Activated T-cell treated with anti-CD3 and anti-CD28 coated beads for 4 hours (primary cell): ENCODE measurements at places on chromosomes 7 and 10.

GRCh38 chr10:43229208-43230061 lies 37.4 kb downstream of the RASGEF1A start:
- peak; percentile 21 for DNase-seq

- DNase-seq = no peak
Measured at GRCh38 chr10:128122931-128123330, 3.3 kb downstream of the MKI67 start.

DNA sequence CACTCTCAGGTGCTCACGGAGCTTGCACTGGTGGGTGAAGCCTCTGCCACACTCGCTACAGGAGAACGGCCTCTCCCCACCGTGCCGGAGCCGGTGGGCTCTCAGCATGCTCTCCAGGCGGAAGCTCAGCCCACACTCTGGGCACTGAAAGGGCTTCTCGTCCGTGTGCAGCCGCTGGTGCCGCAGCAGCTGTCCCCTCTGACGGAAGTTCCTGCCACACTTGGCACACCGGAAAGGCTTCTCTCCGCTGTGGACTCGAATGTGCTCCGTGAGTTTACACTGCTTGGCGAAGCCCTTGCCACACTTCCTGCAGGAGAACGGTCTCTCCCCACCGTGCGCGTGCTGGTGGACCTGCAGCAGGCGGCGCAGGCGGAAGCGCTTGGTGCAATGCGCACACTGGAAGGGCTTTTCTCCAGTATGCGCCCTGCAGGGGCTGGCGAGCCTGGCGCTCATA lies 19.3 kb downstream of the ZNF786 start:
- no peak for DNase-seq

DNA sequence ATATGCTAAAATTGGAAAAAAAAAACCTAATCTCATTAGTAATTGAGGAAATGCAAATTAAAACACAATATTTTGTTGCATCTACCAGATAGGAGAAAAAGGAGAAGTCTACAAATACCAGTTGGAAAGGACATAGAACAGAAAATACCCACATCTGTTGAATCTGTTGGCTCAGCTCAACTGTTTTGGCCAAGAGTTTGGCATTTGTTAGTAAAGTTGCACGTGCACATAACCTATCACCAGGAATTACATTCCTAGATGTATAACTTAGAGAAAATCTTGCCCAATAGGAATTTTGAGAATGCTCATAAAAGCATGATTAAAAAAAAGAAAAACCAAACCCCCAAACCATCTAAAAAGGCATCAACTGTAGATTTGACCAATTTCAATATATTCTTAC lies 282.1 kb upstream of the BMPER start:
- DNase-seq = no peak

DNA sequence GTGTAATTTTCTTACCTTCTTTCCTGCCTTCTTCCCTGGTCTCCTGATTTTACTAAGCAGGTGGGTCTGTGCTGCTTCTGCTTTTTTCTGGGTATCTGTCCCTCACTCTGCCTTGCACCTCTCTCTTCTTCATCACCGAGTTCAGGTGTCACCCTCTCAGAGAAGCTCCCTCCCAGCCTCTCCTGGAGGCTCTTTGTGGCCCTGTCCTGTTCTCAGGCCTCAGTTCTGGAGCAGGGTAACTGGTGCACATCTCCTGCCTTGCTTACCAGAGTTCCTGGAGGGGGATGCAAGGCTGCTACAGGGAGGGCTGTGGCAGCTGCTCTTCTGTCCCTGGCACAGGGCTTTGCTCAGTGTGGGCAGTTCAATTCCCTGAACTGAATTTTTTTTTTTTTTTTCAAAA lies 66.1 kb downstream of the RBM33 start:
- DNase-seq = no peak

GRCh38 chr10:24822590-24822989 lies 98.9 kb upstream of the ARHGAP21 start:
- DNase-seq = no peak

DNA sequence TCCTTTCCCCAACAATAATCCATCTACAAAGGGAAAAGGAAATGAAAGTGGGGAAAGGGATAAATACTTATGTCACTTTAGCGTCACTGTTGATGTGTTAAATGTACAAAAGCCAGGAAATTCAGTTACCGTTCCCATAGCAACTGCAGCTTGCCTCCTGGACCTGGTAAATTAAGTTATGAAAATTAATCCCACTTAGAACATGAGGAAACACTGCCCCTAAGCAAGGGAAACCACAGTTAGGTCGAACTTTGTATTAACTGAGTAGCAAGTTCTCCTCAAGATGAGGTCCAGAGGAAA lies 338.2 kb upstream of the AOAH start:
- DNase-seq = no peak

GRCh38 chr10:15208221-15208620 lies 39.7 kb upstream of the NMT2 start:
- no peak for DNase-seq

DNA sequence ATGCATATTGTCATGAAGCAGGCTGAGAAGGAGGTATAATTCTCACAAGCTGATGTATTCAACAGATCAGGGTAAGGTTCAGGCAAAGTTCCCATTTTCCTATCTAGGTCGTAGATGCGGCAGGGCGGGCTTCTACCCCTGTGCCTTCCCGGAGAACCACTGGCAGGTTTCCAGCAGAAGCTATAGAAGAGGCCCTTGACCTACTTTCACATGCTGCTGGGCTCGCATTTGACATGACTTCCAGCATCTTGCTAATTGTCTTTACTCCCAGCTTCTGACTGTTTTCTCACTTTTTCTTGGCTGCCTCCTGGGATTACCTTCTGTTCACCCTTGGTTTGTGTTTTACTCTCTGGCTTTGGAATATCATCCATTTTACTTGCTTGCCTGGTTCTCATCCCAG lies 32.6 kb upstream of the ORC5 start:
- no peak for DNase-seq

DNA sequence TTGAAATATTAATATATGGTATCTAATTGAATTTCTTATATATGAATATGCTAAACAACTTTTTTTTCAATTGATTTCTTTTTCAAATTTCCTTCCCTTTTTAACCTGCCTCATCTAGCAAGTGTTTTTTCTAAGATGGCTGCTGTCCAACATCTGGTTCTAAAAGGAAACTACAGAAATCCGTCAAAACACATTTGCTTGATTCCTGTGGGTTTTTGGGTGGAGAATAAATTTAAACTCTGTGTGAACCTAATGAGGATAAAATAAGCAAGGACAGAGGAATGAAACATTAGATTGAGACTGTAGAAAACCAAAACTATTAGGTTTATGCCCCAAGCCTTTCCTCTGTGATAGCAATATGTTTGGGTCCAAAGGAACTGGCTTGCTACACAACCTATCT lies 75.5 kb upstream of the STARD3NL start:
- no peak for DNase-seq
